ENCODE measurements at places on chromosomes 1 and 21. TPM values are rescaled to one million over a fixed set of nuclear protein-coding genes. Genes with fewer than 3 reads are reported as not detected.

- DNase-seq = no peak
These were observed 332.2 kb downstream of the CHRM3 start for GRCh38 chr1:239718571-239718970.

- DNase-seq = no peak
These were observed 36.2 kb downstream of the CITED4 start for GRCh38 chr1:40825996-40826395.

DNA sequence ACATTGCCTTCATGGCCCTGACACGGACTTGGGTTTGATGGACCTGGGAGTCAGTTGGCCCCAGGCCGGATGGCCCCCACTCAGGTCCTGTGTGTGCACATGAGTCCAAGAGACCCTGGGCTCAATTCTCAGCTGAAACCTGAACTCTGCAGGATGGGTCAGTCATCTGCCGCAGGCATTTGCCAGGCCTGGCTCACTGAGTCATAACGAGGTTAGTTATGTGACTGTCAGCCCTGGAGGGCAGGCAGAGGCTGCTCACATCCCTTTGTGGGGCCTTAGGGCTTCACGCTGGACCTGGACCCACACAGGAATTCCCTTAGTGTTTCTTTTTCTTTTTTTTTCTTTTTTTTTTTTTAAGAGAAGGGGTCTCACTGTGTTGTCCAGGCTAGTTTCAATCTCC, 46.5 kb downstream of the PSMG1 start:
- no peak for DNase-seq

GRCh38 chr1:199780948-199781670, 246.4 kb upstream of the NR5A2 start:
- no peak for DNase-seq

DNA sequence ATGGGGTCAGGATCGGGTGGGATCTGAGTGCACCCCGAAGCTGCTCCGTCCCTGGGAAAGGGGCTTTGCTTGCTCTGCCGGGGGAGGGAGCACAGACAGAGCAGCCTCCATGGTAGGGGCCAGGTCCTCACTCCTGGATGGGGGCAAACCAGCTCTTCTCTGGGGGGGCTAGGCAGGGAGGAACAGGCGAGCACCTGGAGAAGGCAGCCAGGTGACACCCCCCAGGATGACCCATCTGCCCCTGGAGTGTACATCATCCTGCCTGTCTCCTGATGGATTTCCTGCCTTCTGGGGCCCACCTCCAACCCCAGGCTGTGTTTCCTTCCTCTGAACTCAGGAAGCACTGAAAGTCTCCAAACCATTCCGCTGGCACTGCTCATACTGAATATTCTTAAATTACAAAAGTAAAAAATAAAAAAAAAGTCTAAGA, 248.0 kb downstream of the RHOU start:
- DNase-seq = no peak

GRCh38 chr1:26998429-26999300, 5.2 kb downstream of the TRNP1 start:
- no peak for DNase-seq

The CELSR2 gene
- 13.8 TPM for total RNA-seq

GRCh38 chr21:27339902-27340301, 373.0 kb upstream of the ADAMTS5 start:
- DNase-seq = no peak

The PRELP gene
- 132 TPM for total RNA-seq
